Effector CD4-positive, alpha-beta T cell (primary cell): ENCODE measurements at places on chromosomes 2 and 18.

- no peak for DNase-seq
These were observed 43.4 kb downstream of the KANSL3 start for GRCh38 chr2:96594691-96595152.

GRCh38 chr18:45413180-45413836 lies 202.0 kb upstream of the SLC14A2 start:
- DNase-seq, result no peak

GRCh38 chr2:218993345-218994315 lies at the start of gene CRYBA2:
Gene CRYBA2 (minus strand): TSS chr2:218993422. CDS start chr2:218993176, 246 bp downstream.
- DNase-seq, result no peak

GRCh38 chr18:51028201-51028805 lies 1.7 kb upstream of the SMAD4 start:
- DNase-seq, result no peak

- DNase-seq, result no peak
These were observed 2.1 kb downstream of the STK39 start for GRCh38 chr2:168245074-168245825.

- DNase-seq, result no peak
These were observed 80.0 kb downstream of the CHN1 start for GRCh38 chr2:174925046-174925784.

GRCh38 chr2:14126846-14127245 lies 505.7 kb upstream of the LRATD1 start:
- no peak for DNase-seq
